Heart right ventricle (tissue), 16 donors: ENCODE measurements at places on chromosomes 16 and 17. TPM values are rescaled to one million over a fixed set of nuclear protein-coding genes. Genes with fewer than 3 reads are reported as not detected.

KRT27 gene
- not detected for total RNA-seq

CACNA1G gene
- 0.44 TPM for total RNA-seq

- peaks cover 41% of the 10 kb centered on the region for H3K36me3 ChIP-seq
- no peaks in the 10 kb centered on the region for H3K4me1 ChIP-seq
- H3K4me3 ChIP-seq: no peak overlapping the region
- H3K27ac ChIP-seq: no peak overlapping the region
- no peaks in the 10 kb centered on the region for H3K27me3 ChIP-seq
- no peak for DNase-seq
Observed at GRCh38 chr17:20244671-20245070, 222.7 kb downstream of the LGALS9B start.

- no peaks in the 10 kb centered on the region for H3K4me1 ChIP-seq
- H3K36me3 ChIP-seq: peaks cover 13% of the 10 kb centered on the region
- no peak overlapping the region for H3K27ac ChIP-seq
- no peak for DNase-seq
- no peaks in the 10 kb centered on the region for H3K27me3 ChIP-seq
- no peak overlapping the region for H3K4me3 ChIP-seq
Observed at GRCh38 chr17:63486317-63487013, 9.6 kb downstream of the ACE start.

DNA sequence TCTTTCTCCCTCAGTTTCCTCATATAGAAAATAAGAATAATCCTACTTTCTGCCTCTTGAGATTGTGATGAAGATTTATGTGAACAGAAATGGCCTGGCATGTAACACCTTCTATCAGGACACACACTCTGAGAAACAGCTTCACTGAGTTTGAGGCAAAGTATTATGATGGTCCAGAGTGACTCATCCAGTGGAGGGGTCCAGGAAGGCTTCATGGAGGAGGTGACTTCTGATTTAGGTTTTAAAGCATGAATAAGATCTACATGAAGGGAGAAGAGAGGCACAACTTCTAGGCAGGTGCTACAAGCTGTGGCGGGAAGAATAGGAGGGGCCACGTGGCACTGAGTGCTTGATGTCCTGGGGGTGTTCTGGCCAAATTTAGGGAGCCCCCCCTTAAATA, 124.4 kb upstream of the SDK2 start:
- no peaks in the 10 kb centered on the region for H3K27me3 ChIP-seq
- no peak overlapping the region for H3K27ac ChIP-seq
- no peaks in the 10 kb centered on the region for H3K36me3 ChIP-seq
- no peak overlapping the region for H3K4me3 ChIP-seq

DNA sequence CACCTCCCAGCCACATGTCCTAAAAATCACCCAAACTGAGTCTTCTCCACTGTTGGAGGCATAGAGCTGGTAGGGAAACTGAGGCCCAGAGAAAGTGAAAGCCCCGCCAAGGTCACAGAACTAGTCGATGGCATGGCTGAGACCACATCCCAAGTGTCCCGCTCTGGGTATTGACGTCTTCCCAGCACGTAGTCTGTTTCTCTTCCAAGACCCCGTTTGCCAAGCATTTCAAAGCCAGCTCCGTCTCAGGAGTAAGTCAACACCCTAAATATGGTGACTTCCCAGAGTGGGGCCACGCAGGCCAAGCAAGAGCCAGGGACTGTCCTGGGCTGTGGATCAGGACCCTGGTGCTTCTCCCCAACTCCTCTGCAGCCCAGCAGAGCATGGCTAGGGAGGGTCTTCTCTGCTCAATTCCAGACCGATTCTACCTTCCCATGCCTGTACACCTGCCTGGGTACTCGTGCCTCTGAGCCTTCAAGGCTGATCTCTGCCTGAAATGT, 19.7 kb downstream of the PITPNM3 start:
- no peak overlapping the region for H3K4me3 ChIP-seq
- H3K36me3 ChIP-seq: no peaks in the 10 kb centered on the region
- no peak overlapping the region for H3K27ac ChIP-seq

- H3K27me3 ChIP-seq: no peaks in the 10 kb centered on the region
- H3K4me3 ChIP-seq: peak overlapping the region; percentile 45
- H3K27ac ChIP-seq: no peak overlapping the region
- DNase-seq: no peak
- peaks cover 14% of the 10 kb centered on the region for H3K36me3 ChIP-seq
- peaks cover 14% of the 10 kb centered on the region for H3K4me1 ChIP-seq
Observed at GRCh38 chr16:353404-354290, 1.1 kb upstream of the AXIN1 start.

DNA sequence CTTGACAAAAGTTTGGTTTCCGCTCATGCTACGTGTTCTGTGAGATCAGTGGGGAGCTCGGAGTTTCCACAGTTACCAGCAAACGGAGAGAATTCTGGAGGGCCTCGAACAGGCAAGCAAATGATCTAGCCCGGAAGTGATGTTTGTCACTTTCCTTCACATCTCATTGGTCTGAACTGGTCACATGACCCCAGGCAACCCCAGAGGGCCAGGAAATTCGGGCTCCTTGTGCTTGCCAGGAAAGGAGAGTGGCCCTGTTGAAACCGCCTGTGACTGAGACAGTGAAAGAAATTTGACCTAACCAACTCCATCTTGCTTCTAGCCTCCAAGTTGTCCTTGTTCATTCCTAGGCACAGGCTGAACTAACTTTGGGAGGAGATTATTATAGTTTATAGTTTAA, 23.0 kb downstream of the SPPL2C start:
- DNase-seq: no peak
- no peak overlapping the region for H3K4me3 ChIP-seq
- peaks cover 45% of the 10 kb centered on the region for H3K27me3 ChIP-seq
- H3K27ac ChIP-seq: no peak overlapping the region
- H3K36me3 ChIP-seq: no peaks in the 10 kb centered on the region

DNA sequence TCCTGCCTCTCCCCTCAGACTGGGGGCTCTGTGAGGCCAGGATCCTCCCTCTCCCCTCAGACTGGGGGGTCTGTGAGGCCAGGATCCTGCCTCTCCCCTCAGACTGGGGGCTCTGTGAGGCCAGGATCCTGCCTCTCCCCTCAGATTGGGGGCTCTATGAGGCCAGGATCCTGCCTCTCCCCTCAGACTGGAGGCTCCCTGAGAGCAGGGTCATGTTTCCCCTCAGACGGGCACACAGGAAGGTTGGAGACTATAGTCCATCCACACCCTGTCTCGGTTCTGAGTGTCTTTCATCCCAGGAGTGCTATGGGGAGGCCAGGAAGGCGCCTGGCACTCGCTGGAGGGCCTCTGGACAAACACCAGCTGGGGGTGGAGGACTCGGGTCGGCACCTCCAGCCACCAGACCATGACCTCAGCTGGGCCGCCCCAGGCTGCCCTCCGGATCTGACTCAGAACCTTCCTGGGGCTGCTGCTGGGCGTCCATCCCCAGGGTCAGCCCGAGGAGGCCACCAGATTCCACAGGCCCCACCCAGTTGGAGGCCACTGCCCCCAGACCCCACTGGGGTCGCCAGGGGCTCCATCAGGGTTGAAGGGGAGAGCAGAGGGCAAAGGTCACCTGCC, 21.9 kb upstream of the DLX4 start:
- H3K4me3 ChIP-seq: no peak overlapping the region
- H3K4me1 ChIP-seq: no peaks in the 10 kb centered on the region
- no peaks in the 10 kb centered on the region for H3K27me3 ChIP-seq
- H3K36me3 ChIP-seq: no peaks in the 10 kb centered on the region

GRCh38 chr17:4234401-4234800, 29.4 kb downstream of the ANKFY1 start:
- no peak for DNase-seq
- H3K27ac ChIP-seq: peak overlapping the region; percentile 40
- H3K36me3 ChIP-seq: peaks cover 49% of the 10 kb centered on the region
- H3K27me3 ChIP-seq: no peaks in the 10 kb centered on the region
- no peak overlapping the region for H3K4me3 ChIP-seq

- no peak overlapping the region for H3K4me3 ChIP-seq
- H3K27ac ChIP-seq: no peak overlapping the region
- no peak for DNase-seq
- peaks cover 40% of the 10 kb centered on the region for H3K4me1 ChIP-seq
Observed at GRCh38 chr17:64200080-64201032, 62.7 kb downstream of the TEX2 start.

GRCh38 chr17:13127921-13128602, 110.2 kb upstream of the ELAC2 start:
- DNase-seq: no peak
- H3K36me3 ChIP-seq: no peaks in the 10 kb centered on the region
- no peaks in the 10 kb centered on the region for H3K4me1 ChIP-seq
- H3K27me3 ChIP-seq: no peaks in the 10 kb centered on the region

DNA sequence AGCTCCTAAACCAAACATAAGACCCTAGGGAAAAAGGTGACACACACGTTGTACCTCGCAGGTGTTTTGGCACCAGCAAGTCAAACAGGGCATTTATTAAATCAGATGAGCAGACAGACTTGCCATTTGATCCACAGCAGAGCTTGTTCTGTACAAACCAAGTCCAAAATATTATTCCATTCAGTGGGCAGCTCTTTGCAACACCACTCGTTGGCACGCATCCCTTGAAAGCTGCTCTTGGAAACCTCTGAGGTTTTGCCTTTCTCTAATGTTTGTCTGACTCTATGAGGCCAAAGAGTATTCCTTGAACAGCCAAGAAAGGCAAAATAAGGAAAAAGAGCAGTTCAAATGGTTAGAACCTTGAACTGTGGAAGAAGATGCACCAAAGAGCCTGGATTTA, 12.7 kb downstream of the TMEM100 start:
- H3K4me1 ChIP-seq: peaks cover 9% of the 10 kb centered on the region
- no peaks in the 10 kb centered on the region for H3K36me3 ChIP-seq
- no peak overlapping the region for H3K27ac ChIP-seq
- no peak overlapping the region for H3K4me3 ChIP-seq

GRCh38 chr17:73118951-73119391, 26.5 kb upstream of the SLC39A11 start:
- H3K27me3 ChIP-seq: no peaks in the 10 kb centered on the region
- H3K4me1 ChIP-seq: no peaks in the 10 kb centered on the region
- no peak for DNase-seq
- H3K27ac ChIP-seq: no peak overlapping the region
- H3K4me3 ChIP-seq: no peak overlapping the region
- no peaks in the 10 kb centered on the region for H3K36me3 ChIP-seq

DNA sequence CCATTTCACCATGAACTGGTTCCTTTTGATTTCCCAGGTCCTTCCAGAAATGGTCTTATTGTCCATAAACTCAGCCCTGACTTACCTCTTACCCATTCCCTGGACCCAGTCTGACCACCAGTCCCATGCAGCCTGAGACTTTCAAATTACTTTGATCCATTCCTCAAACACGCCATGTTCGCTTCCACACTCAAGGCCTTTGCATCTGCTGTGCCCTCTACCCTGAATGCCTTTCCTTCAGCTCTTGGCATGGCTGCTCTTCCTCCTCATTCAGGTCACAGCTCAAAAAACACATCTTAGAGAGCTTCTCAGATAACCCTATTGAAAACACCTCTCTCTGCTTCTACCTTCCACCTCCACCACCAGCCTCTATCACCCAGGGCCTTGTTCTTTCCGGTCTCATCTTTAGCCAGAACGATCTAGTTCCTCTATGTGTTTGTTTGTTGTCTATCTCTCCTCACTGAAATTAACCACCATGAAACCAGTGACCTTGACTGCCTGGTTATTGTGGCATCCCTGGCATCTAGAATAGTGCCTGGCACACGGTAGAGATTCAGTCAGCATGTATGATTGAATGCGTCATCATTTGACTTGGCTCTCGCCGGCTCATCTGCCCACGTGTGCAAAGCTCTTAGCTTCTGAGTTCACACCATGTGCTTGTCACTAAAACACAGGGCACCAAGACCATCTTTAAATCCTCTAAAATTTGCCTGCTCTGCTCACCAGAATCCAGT, 12.8 kb downstream of the CRYM start:
- peak overlapping the region; percentile 76 for H3K27ac ChIP-seq
- H3K36me3 ChIP-seq: peaks cover 20% of the 10 kb centered on the region
- DNase-seq: peak; percentile 74
- H3K4me1 ChIP-seq: peaks cover 29% of the 10 kb centered on the region
- H3K4me3 ChIP-seq: no peak overlapping the region

GRCh38 chr16:53085931-53086421, 31.2 kb downstream of the CHD9 start:
- H3K27me3 ChIP-seq: no peaks in the 10 kb centered on the region
- H3K36me3 ChIP-seq: no peaks in the 10 kb centered on the region
- H3K27ac ChIP-seq: peak overlapping the region; percentile 87
- no peak for DNase-seq
- H3K4me3 ChIP-seq: no peak overlapping the region

TOX3 gene
- total RNA-seq: not detected

GRCh38 chr17:45149669-45150664, 1.7 kb downstream of the HEXIM1 start:
- peak overlapping the region; percentile 74 for H3K4me3 ChIP-seq
- no peaks in the 10 kb centered on the region for H3K36me3 ChIP-seq
- peak overlapping the region; percentile 99 for H3K27ac ChIP-seq
- DNase-seq: peak; percentile 73
- no peaks in the 10 kb centered on the region for H3K27me3 ChIP-seq
- peaks cover 46% of the 10 kb centered on the region for H3K4me1 ChIP-seq

- peak overlapping the region; percentile 81 for H3K4me3 ChIP-seq
- H3K27me3 ChIP-seq: peaks cover 9% of the 10 kb centered on the region
- H3K36me3 ChIP-seq: no peaks in the 10 kb centered on the region
- H3K4me1 ChIP-seq: peaks cover 17% of the 10 kb centered on the region
- no peak overlapping the region for H3K27ac ChIP-seq
- DNase-seq: no peak
Observed at GRCh38 chr17:44827863-44828262, 2.2 kb downstream of the GJC1 start.

GRCh38 chr17:31907342-31907962, 5.9 kb upstream of the UTP6 start:
- H3K36me3 ChIP-seq: no peaks in the 10 kb centered on the region
- no peaks in the 10 kb centered on the region for H3K27me3 ChIP-seq
- H3K27ac ChIP-seq: no peak overlapping the region
- H3K4me1 ChIP-seq: no peaks in the 10 kb centered on the region
- DNase-seq: no peak

DNA sequence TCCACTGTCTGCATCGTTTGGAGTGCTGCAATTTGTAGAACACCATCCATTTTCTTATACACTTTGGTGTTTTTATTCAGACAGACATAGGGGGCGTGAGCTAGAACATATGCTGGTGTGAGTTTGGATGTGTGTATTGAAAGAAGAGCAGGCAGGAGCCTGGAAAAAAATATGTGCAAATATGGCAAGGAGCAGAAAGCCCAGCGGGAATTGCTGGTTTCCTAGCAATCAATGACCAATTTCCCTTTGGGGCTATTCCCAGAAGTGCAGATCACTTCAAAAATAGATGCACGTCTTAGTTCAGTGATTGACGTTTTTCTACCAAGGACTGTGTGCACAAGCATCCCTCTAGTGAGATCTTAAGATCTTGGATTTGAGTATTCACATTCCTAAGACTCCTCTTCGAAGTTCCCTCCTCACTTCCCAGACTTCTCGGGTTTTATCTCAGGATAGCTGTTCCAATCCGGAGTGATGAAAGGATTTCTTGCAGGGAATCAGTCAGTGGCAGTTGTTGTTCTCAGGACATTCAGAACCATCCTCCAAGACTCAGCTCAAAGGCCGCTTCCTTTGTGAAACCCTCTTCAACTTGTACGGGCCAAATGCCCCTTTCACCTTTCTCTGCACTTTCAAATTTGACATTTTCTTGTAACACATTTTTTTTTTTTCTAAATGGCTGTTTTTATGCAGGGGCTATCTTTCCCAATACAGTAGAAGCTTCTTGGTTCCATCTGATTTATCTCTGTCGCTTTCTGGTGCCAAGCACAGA, 268.7 kb upstream of the ASIC2 start:
- DNase-seq: no peak
- peaks cover 28% of the 10 kb centered on the region for H3K4me1 ChIP-seq
- no peak overlapping the region for H3K4me3 ChIP-seq

- H3K4me3 ChIP-seq: peak overlapping the region; percentile 100
- H3K27me3 ChIP-seq: no peaks in the 10 kb centered on the region
- H3K36me3 ChIP-seq: peaks cover 11% of the 10 kb centered on the region
- H3K4me1 ChIP-seq: peaks cover 62% of the 10 kb centered on the region
- no peak for DNase-seq
Observed at GRCh38 chr16:56935201-56935600, 3.3 kb downstream of the HERPUD1 start.
